ENCODE measurements at places on chromosomes 4 and X.

GRCh38 chr4:143668930-143669552 lies 31.4 kb downstream of the FREM3 start:
- no peak for DNase-seq

GRCh38 chrX:140343226-140343868 lies 161.5 kb downstream of the SOX3 start:
- no peak for DNase-seq

DNA sequence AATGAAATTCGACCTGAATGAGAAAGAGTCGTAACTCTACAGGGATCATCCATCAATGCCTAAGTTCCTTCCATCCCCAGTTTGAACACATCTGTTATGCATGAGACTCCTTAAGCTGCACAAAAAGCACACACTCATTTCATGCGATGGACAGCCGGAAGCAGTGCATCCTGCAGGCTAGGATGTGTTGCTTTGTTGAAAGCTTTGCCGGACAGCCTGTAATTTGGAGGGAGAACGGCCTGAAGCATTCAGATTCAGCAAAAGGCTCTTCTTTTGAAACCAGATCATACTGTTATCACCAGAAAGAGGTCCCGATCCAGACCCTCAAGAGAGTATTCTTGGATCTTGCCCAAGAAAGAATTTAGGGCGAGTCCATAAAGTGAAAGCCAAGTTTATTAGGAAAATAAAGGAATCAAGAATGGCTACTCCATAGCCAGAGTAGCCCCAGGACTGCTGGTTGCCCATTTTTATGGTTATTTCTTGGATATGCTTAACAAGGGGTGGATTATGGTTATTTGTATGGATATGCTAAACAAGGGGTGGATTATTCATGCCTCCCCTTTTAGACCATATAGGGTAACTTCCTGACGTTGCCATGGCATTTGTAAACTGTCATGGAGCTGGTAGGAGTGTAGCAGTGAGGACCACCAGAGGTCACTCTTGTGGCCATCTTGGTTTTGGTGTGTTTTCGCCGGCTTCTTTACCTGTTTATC lies 48.1 kb upstream of the DHRSX start:
- DNase-seq: no peak

DNA sequence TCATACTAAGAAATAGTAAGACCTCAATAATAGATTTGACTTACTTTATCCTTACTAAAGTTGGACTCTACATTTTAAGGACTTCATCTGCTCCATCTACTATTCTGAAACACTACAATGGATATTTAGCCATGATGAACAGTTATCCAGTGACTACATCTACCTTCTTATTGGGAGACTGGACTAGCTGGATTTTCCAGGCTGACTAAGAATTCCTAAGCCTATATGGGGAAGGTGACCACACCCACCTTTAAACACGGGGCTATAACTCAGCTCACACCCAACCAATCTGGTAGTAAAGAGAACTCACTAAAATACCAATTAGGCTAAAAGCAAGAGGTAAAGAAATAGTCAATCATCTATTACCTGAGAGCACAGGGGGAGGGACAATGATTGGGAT lies 1438.4 kb downstream of the TECRL start:
- DNase-seq: no peak

DNA sequence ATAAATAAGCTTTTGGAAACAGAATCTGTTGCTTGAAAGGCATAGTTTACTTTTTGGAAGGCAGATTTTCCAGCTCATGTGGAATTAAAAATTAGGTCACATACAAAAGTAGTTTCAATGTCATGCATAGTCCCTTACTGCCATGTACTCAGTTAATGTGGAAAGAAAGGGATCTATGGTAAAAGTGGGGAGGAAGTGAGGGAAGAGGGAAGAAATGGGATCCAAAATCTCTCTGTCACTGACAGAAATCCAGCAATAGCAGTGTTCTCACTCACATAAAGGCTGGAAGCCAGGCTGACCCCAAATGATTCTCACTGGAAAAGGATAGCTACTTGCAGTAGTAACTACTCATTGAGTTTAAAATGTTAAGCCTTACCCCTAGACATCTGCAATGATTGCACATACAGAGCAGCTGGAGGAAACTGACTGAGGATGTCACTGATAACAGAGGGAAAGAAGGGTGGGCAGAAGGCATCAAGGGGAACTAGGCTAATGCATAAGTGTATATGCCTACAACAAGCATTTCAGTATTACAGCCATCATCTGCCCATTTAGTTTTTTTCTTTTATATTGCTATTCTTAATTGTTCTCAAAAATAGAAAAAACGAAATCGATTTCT lies 445.6 kb downstream of the FAT4 start:
- DNase-seq: no peak

GRCh38 chr4:165380805-165381204 lies 2.0 kb downstream of the CPE start:
- no peak for DNase-seq

GRCh38 chr4:67198727-67199126 lies 346.6 kb downstream of the CENPC start:
- DNase-seq: peak; percentile 24

DNA sequence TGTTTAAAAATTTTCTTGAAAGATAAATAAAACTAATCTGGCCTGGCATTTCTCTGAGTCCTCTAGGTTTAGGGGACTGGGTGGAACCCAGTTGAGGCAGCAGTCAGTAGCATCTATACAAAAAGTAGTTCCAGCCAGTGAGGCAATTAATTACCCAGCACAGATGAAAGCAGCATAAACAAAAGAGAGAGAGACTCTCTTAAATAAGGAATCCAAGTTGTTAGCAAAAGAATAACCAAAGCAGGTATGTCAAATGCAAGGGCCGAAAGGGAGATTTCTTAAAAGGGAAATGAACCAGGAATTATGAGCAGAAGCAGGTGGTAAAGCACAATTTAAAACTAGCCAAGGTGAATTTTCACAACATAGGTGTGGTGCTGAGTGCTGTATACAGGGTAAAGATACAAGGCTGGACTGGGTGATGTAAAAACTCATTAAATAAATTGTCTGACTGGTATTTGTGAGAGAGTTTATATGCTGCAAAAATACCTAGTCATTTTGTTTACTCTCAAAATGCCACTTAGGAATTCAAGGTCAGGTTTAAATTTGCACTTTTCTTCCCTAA lies 94.6 kb upstream of the GALNT7 start:
- no peak for DNase-seq

GRCh38 chrX:72051589-72051988 lies 80.1 kb downstream of the RTL5 start:
- no peak for DNase-seq

DNA sequence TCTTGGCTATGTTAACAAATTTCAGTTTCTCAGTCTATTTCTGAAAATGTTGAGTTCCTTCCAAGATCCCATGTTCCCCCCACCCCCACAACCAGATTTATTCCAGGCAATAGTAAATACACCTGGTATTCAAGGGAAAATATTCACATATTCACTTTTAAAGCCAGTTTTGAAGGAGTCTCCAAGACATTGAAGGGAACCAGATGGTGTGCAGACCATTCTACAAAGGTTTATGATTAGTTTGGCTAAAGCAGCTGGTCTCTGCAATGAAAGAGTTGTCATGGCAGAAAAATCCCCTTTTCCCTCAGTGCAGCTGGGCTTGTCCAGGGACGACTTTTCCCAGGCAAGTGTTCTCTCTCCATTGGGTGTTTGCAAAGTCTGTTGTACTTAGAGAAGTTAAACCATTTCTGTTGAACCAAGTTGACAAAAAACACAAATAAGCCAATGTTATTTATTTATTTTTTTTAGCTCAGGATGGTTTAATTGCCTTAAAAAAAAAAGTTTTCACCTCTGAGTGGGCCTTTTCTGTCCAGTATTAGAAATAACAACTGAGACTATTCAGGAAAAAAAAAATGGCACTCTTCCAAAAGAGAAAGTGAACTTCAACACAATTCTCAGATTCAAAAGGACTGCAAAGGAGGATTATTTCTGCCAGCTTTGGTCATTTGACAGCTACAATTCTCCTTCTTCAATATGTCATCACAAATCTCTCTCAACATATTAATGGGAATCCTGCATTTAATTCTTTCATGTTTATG lies 410.6 kb downstream of the IL1RAPL1 start:
- DNase-seq: no peak

- no peak for DNase-seq
These were observed 8.6 kb downstream of the ATP2B3 start for GRCh38 chrX:153526042-153526441.

- no peak for DNase-seq
These were observed 24.5 kb upstream of the SPP1 start for GRCh38 chr4:87950936-87951511.

- DNase-seq: no peak
These were observed 169.9 kb downstream of the DCLK2 start for GRCh38 chr4:150248181-150248580.

DNA sequence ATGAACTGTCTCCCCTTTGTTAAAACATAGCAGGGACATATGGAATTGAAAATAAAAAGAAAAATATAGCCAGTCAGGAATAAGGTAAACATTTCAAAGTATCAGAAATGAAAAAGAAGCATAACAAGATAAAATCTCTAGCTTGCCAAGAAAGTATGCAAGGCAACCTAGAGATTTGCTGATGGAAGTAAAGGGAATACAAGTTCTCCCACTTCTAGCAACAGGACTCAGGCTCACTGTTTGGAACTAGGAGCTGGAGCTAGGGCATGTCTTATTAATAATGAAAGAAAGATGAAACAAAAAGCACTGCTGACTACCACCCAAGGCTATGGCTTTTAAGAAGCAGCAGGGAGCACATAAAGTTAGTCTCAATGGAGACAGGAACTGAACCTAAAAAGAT lies 18.2 kb downstream of the ANKRD50 start:
- DNase-seq: no peak

GRCh38 chr4:118682928-118683327 lies 2.3 kb upstream of the METTL14 start:
- no peak for DNase-seq

DNA sequence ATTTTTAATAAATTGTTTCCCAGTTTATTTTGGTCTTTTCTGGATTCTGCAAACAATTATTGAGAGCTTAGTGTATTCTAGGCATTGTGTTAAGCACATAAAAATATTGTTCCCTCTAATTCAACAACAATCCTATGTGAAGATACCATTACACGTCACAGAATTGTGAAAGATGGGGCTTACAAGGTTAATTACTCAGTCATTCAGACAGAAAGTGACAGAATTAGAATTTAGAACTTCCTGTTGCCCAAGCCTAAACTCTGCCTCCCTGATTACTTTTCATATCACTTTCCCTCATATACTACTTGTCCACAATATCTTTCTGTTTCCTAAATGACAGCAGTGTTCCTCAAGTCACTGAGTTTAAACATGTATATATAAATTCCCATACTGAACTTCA lies 186.7 kb upstream of the VEGFC start:
- DNase-seq: no peak

DNA sequence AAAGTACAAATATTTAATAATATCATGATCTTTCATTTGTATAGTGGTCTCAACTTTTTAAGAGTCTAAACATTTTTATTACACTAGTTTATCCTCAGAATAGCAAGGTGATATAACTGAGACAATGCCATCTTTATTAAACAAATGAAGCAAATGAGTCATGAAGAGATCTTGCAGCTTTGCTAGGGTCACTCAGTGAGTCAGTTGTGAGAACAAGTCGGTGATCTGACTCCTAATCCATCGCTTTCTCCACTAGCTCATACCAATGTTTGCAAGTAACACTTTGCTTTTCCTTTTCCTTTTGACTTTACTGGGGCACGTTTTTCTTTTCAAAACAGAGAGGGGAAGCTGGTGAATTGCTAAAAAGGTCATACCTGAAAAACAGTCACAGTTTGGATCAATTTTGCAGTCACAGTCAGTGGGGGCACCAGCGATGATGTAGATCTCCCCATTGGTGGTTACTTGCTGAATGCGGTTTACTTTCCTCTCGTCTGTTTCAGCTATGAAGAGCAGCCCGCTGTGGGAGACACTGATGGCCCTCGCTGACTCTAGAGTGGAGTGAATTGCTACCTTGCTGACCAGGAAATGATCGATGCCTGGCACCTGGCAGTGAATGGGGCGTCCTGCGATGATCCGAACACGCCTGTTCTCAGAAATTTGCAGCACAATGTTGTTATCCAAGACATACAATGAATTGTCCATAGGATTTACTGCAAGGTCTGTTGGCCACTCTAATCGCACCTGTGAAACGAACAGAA lies 75.7 kb downstream of the SH2D1A start:
- no peak for DNase-seq

GRCh38 chrX:15242899-15243555 lies 26.9 kb downstream of the ASB9 start:
- DNase-seq: peak; percentile 37

DNA sequence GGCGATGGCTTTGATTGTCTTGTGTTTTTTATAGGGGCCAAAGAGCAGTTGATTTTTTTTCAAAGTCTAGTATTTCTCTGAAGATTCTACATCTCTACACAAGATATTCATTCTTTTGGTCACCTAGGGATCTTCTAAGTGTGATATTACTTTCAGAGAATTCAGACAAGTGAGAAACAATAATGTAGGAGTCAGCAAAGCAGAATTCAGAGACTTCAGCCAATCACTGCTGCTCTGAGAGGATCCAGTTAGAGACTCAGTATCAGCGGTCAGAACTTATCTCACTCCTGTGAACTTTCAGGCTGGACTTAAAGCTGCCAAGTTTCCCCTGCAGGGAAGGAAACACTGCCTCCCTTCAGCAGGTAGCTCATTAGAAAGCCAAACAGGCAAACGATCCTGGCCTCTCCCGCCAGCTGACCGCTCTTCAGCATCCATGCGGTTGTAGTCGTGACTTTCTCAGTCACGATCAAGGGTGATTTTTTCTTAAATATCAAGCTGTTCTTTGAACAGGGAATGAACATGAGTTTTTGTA lies 59.2 kb downstream of the NSUN7 start:
- no peak for DNase-seq

- no peak for DNase-seq
These were observed 51.5 kb upstream of the BEND2 start for GRCh38 chrX:18272222-18272621.

DNA sequence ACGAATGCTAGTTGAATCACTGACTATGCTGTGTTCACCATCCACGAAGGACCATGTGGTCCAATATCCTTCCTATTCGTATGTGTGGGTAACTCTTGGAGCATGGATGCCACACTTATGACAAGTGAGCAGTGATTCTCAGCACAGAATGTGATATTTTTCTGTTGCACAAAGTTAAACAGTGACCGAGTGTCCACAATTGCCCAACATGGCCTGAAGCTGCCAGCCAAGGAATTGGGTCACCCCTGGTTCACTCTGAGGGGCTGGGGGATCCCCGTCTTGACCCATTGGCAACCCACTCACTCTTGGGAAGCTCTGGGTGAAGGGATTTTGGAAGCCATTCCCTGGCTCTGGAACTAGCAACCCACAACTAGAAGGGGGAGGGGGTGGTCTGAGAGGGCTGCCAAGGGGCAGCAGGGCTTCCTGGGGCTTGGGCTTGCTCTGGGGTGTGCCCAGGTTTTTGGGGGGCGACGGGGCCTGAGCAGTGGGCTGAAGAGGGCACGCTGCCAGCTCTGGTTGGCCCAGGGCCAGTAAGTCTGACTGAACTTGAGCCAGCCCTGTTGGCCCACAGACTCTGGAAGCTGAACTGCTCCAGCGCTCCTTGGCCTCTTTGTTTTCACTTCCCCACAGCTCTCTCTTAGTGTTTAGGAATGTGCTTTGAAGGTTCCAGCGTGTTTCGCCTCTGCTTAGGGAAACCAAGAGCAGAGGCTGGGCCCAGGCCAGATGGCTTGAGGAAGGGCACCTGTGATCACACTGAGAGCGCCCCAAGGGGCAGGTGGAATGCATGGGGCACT lies 43.1 kb upstream of the BCOR start:
- peak; percentile 32 for DNase-seq
